ENCODE measurements at places on chromosomes 7 and 10.

- no peak for DNase-seq
Measured at GRCh38 chr7:128242661-128243060, 1.6 kb downstream of the LEP start.

GRCh38 chr7:121797657-121798452 is 75.1 kb upstream of the PTPRZ1 start:
- no peak for DNase-seq

DNA sequence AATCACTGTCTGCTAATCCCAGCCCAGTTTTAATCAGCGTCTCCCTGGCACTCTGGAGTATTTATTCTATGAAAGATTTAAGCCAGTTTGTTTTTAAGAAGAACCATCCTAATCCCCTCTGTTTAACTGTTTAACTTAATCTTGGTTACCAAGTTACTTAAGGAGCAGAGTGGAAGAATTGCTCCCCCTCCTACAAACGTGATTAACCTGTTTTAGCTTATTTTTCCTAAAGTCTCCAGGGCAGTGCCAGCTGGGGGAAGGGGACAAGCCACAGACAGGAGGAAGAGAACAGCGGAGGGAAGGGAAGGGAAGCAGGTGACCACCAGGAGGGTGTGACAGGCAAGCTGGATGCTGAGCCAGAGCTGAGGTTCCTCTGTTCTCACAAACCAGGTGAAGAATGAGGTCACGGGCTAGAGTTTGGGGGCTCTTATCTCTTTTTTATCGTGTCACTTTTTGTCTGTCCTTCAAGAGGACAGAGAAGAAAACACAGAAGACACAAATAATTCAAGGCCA is 1.7 kb downstream of the SLC13A4 start:
- DNase-seq, result no peak

- DNase-seq, result no peak
Measured at GRCh38 chr7:70830426-70830825, 301.5 kb upstream of the GALNT17 start.

DNA sequence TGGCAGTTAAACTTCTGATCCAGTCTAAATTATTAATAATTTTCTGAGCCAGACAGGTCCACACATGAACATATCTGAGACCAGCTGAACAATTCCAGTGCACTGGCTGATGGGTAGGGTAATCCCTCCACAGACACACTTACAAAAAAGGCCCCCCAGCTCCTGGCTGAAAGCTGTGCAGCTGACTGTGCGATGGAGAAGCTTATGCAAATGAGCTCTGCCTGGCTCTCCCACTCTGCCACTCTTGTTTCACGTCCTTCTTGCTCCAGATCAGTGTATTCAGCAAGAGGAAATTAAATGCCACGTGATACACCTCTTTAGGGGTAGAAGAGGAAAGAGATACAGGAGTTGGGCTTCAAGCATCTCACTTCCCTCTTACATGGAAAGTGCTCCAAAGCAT is 76.4 kb upstream of the FEZF1 start:
- DNase-seq, result no peak

- no peak for DNase-seq
Measured at GRCh38 chr7:26514633-26515032, 223.0 kb downstream of the SNX10 start.

- DNase-seq, result peak; percentile 22
Measured at GRCh38 chr10:128263891-128264688, 137.9 kb upstream of the MKI67 start.

DNA sequence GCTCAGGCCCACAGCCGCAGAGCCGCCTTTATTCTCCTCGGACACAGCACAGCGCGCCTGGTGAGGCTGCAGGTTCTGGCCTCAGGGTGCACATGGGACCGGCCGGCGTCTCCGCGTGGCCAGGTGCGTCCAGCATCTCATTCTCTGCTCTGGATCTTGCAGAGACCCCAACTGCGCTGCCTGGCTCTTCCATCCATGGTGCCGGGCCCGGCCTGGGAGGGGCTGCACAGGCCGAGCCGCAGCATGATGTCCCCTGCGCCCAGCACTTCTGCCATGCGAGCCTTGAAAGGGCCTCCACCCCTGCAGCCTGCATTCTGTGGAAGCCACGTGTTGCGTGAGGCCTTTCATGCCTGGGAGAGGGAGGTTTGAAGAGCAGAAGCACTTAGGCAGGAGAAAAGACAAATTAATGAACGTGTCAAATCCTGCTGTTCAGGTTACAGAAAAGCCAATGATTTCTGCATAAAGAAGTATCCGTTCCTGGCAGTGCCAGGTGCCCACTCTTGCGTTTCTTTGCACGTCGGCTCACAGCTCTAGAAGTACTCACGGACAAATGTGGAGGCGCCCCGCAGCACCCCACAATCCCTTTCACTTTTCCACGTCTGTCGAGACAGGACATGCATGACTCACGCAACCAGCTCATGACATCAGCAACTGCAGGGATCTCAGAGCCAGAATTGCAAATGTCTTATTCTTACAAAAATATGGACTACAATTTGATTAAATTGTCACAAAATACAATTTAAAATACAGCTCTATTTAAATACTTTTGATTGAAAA is 571.4 kb downstream of the DNAJB6 start:
- DNase-seq, result no peak

DNA sequence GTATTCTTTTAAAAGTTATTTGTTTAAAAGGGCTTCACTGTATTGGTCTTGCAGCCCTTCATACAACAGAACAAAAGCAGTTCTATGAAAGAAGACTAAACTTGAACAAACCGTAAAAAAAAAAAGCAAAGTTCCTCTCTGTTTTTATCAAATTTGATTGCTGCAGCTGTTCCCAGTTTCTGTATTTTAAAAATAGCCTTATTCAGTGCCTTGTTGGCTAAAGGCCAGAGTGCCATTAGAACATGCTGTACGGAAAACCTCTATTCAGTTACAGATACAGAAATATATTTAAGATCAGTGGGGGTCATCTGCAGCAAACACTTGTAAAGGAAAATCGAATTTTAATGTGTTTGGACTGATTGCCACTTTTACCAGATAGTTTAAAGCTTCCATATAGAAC is 207.8 kb upstream of the ETV1 start:
- no peak for DNase-seq

DNA sequence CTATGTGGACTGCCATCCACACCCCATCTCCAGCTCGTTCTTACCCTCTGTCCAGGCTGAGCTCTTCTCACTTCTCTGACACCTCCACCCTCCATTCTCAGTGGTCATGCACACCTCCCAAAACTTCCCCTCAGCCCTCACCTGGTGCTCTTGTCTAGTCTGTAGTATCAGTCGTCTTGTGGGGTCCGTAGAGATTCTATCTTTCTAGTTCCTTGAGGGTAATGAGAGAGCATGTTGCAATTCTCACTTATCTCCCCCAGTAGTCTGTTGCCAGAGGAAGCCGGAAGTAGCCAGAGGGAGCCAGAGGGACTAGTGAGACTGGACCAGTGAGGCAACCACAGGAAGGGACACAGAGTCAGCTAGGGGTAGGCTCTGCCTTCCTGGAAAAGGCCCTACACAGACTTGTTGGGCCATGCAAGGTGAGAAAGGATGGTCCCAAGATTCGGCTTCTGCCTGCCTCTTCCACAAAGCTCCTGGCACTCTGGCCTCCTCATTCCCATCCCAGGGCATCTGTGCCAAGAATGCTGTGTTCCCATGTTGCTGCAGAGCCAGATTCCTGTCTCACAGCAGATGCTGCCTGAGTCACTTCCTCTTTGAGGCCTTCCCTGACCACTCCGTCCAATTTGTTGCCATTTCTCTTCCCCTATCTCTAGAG is 50.6 kb upstream of the DUSP5 start:
- peak; percentile 23 for DNase-seq

GRCh38 chr10:71971769-71972555 is 7.8 kb downstream of the CHST3 start:
- DNase-seq, result no peak

DNA sequence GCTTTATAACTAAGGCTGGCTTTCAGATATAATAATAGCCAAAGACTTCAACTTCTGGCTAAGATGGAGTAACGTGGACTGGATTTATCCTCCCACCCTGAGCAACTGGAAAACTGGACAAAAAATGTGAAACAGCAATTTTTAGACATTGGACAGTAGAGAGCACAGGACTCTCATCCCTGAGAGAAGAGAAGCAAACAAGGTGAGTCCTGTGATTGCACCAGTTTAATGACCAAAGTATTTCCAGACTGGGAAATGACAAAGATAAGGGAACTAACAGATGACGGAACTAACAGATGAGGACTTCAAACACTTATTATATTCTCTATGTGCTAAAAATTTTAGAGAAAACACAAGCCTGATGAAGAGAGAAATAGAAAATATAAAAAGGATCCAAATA is 175.7 kb upstream of the SLC25A13 start:
- DNase-seq, result no peak

GRCh38 chr7:7642081-7642480 is 1.5 kb downstream of the UMAD1 start:
- no peak for DNase-seq

GRCh38 chr10:28254290-28254985 is 48.4 kb downstream of the MPP7 start:
- no peak for DNase-seq

- no peak for DNase-seq
Measured at GRCh38 chr7:4794591-4795350, 19.3 kb downstream of the AP5Z1 start.

DNA sequence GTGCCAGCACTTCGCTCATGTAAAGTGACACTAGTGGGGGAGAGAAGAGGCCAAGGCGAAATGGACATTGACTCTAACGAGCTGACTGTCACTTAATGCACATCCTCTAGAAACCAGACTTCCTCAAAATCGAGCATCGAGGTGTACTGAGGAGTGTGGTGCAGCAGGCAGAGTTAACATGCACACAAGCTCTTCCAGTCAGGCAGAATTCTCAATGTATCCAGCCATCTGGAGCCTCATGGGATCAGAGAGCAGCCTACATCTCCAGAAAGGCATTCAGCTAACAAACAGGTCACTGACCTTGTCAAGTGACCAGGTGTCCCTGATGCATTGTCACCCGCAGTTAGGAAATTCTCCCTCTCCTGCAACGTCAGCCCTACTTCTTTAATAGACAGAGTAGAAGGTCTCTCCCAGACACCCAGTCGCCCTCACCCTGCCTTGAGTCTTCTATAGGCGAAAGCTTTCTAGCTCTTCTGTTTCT is 259.8 kb upstream of the AOAH start:
- no peak for DNase-seq

- no peak for DNase-seq
Measured at GRCh38 chr7:34075523-34076370, 170.4 kb downstream of the BMPER start.

DNA sequence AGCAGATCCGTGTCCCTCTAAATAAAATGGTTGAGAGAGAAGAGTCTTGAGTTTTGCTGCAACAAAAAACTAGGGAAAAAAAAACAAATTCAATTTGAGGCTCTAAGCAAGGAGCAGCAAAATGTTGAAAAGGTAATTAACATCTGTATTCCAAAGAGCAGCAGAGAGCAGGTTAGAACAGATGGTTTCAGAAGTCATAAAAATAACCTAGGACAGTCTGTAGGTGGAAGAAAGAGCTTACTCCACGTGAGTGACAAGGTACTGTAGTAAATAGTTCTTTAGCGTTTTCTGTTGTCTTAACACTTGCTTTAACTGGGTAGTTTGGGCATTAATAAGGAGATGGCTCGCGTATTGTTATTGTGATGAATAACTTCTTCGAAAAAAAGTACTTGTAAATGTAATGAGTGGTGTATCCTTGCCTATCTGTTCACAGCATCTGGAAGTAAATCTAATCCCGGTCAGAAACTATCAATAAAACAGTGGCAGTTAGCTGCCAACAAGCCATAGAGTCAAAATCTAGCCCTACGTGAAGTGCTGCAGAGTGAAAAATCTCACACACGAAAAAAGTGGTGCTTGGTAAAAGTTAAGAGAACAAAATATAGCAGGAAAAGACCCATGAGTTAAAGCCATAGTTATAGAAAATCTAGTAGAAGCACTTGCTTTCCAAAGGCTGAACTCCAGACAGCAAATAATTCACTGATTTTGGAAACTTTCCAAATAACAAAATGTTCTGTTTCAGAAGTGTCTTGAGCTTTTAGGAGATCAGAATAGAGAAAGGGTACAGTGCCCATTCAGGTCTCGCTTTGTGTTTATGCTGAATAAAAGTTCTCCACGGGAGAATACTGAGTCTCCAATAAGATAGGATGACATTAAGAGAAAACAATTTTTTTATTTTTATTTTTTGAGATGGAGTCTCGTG is 49.3 kb upstream of the PARD3 start:
- no peak for DNase-seq

GRCh38 chr10:14200698-14201544 is 129.8 kb downstream of the FRMD4A start:
- DNase-seq, result no peak

GRCh38 chr10:103605359-103606096 is 112.0 kb downstream of the NEURL1 start:
- peak; percentile 37 for DNase-seq

- no peak for DNase-seq
Measured at GRCh38 chr10:103673606-103674005, 180.1 kb downstream of the NEURL1 start.

- DNase-seq, result no peak
Measured at GRCh38 chr10:11881030-11881476, 57.9 kb downstream of the PROSER2 start.

DNA sequence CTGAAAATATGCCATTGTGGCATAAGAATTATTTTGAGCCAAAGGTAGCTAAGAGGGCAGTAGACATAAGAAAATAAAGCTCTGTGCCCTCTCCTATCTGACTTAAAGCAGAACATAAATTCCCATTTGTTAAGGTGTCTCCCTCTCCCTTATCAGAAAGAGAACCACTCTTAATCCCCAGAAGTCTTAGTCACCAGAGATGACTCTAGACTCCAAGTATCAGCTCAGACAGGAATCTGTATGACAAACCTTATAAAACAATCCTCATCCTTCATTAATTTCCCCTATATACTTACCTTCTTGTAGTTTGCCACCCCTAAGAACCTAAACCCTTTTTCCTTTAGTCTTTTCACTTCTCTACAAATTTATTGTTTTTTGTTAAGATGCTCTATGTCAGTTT is 21.8 kb upstream of the PIP4K2A start:
- no peak for DNase-seq

- no peak for DNase-seq
Measured at GRCh38 chr7:1709900-1710299, 39.8 kb downstream of the ELFN1 start.

DNA sequence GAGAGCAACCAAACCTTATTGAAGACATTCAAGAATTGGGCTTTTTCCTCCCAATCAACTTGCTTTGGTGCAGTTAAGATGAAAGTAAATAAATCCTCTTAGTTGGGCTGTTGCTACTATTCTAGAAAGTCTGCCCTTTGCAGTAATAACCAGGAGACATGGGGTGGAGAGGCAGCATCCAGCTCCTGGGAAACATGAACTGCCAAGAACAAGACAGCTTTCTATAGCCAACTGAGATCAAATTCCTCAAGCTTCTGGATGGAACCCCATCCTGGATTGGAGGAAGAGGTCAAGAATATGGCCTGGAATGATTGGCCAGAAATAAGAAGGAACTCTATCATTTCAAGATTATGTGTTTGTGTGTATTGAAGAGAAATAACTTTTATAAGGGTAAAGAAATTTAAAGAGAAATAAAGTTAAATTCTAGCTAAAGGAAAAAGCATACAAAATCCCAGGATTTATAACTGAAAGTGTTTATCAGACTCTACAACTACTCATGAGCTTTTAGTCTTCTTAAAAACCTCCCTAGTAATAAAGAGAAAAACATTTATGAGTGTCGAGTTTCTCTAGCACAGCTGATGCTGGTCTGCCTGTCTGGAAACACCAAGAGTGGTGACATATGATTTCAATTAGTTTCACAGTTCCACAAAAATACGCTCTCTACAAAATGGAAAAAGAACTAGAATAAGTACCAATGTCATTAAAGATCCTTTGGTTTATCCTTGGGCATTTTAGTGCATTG is 70.1 kb upstream of the COL1A2 start:
- no peak for DNase-seq
